ENCODE measurements at places on chromosomes 4 and X.

DNA sequence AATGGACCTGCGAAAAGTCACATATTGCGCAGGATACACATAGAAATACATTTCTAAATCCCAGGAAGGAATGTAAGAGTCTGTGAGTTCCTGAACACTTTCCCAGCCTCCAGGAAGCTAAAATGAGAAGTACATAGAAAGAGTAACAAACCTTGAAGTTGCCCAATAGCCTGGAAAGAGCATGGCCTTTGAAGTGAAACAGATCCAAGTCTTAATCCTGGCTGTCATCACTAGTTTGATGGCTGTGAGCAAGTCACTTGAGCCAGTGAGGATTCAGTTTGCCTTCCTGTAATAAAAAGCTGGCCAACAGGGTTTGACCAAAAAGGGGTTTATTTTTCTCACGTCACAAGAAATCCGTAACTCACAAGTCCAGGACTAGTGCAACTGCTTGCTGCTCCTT is 69.8 kb downstream of the ARHGEF38 start:
- DNase-seq: no peak

DNA sequence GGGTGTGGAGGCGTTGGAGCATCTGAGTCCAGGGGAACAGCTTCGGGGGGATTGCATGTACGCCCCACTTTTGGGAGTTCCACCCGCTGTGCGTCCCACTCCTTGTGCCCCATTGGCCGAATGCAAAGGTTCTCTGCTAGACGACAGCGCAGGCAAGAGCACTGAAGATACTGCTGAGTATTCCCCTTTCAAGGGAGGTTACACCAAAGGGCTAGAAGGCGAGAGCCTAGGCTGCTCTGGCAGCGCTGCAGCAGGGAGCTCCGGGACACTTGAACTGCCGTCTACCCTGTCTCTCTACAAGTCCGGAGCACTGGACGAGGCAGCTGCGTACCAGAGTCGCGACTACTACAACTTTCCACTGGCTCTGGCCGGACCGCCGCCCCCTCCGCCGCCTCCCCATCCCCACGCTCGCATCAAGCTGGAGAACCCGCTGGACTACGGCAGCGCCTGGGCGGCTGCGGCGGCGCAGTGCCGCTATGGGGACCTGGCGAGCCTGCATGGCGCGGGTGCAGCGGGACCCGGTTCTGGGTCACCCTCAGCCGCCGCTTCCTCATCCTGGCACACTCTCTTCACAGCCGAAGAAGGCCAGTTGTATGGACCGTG is 2.2 kb downstream of the AR start:
- DNase-seq: peak; percentile 46

DNA sequence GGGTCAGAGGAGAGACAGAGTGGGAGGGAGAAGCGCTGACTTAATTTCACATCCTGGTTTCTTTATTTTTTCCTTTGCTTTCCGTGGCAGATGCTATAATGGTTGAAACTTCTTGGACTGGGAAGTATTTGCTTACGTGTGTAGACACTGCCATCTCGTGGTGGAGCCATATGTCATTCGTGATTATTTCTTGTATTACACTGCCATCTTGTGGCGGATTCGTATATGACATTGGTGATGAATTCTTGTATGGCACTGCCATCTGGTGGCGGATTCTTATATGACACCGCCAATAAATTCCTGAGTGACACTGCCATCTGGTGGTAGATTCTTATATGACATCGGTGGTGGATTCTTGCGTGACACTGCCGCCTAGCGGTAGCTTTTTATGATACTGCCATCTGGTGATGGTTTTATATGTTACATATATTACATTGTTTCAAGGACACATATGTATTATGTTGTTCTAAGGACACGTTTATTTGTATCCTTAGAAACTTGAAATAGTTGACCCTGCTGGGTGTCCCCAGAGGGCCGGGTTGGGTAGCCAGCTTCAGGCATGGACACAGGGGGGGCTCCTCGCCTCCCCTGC is 37.3 kb upstream of the CLCN4 start:
- DNase-seq: peak; percentile 72

DNA sequence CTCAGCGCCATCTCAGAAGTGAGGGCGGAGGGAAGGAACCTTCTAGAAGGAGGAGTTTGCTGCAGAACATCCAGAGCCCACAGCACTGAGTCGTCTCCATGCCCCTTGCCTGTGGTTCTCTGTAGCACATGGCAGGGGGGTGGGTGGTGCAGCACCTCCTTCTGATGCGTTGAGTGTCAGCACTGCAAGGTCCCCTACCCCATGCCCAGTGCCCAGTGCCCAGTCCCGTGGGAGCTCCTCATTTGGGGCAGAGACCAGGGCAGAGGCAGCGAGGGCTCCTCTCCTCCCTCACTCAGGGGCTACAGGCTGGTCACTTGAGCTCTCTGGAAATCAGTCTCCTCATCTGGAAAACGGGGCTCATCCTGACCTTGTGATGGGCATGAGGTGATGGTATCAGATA is 78.1 kb downstream of the HTRA3 start:
- DNase-seq: no peak

DNA sequence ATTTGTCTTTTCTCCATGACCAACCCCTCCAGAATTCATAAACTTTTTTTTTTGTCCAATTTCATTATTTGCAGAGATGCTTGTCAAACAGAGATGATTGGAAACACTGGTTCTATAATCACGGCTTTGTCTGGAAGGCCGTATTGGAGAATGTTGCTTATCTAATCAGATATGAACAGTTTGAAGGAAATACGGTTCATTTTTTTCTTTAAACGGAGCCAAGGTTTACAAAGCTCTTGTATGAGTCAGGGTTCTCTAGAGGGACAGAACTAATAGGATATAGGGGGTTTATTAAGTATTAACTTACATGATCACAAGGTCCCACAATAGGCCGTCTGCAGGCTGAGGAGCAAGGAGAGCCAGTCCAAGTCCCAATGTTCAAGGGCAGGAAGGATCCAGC is 1415.8 kb downstream of the C4orf33 start:
- DNase-seq: no peak

DNA sequence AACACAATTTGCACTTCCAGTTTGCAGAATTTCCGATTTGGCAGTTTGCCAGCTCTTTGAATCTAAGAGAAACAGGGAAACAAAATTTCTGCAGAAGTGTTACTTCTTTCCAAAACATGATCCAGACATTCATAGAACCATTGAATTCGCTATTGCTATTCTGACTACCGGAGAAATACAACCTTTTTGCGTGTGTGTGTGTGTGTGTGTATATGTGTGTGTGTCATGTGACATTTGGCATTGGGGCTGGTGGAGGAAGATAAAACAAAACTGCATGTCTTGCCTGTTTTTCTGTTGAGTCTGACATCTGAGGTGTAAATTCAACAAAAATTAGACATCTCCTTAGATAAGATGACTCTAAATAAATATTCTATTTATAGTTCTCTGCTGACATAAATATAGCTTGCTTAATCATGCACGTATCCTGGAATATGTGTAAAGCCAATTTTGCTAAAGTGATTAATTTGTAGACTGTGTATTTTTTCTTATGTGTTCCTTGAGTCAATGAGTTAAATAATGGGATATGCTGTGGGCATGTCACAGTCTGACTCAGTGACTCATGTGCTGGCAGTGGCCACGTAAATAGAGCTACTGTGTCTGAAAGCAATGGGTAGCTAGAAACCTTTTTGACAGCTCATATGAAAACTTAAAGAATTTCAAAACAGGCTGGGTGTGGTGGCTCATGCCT is 98.9 kb downstream of the HPGD start:
- DNase-seq: peak; percentile 38

DNA sequence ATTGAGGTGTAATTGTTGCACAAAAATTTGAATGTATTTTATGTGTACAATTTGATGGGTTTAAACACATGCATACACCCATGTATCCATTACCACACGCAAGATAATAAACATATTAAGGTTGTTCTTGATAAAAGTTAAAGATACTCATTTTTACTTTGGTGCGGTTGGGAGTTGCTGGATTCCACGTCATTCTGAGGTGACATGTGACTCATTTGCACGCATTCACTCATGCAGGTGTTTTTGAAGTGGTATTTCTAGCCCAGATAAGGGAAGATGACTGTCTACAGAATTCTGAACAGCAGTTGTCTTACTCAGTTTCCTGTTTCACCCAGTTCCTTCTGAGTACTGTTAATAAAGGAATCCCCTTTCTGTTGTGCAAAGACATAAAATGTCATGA is 142.0 kb downstream of the RTL3 start:
- DNase-seq: no peak

Measured in EH (cell line).